ENCODE measurements at places on chromosomes 4 and X.

DNA sequence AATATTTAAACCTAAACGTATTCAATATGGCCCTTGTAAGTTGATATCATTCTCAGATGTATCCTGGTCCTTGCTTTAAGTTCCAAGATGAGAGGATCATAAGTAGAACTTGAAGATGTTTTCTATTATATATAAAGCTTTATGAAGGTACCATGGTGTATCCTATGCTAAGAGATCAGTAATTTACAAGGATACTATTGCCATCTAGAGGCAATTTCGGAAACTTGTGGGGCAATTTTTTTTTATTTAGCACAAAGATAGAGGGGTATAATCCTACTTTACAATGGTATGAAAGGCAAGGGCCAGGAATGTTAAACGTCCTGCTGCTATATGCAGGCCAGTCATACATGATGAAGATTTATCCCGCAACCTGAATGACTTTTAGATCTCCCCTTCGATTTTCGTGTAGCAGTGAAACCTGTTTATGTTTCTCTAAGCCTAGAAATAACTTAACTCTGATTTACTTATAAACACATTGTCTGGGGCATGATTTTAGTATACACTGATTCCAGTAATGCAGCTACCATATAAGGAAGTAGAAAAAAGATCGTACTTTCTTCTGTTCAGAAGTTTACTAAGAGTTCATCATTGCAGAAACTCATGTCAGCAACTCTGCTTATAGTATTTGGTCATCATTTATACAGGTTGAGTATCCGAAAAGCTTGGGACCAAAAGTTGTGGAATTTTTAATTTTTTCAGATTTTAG, 2.6 kb downstream of the SLC25A31 start:
- no peak for DNase-seq

DNA sequence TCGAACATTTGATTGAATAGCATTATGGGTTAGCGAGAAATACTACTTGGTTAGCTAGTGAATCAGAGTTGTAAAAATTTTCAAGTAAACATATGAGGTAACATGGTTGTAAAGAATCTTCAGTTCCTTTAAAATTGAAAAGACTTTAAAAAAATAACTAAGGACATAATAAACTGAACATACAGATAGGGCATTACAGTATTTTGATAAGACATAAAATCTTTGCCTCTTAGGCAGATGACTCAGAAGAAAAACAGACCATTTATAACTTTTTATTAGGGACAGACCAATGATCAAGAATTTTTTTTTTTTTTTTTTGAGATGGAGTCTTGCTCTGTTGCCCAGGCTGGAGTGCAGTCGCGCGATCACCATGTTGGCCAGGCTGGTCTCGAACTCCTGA, 43.1 kb downstream of the PNMA5 start:
- DNase-seq = no peak

GRCh38 chrX:71669492-71669891, 2.1 kb downstream of the LOC101059915 start:
- DNase-seq = no peak

DNA sequence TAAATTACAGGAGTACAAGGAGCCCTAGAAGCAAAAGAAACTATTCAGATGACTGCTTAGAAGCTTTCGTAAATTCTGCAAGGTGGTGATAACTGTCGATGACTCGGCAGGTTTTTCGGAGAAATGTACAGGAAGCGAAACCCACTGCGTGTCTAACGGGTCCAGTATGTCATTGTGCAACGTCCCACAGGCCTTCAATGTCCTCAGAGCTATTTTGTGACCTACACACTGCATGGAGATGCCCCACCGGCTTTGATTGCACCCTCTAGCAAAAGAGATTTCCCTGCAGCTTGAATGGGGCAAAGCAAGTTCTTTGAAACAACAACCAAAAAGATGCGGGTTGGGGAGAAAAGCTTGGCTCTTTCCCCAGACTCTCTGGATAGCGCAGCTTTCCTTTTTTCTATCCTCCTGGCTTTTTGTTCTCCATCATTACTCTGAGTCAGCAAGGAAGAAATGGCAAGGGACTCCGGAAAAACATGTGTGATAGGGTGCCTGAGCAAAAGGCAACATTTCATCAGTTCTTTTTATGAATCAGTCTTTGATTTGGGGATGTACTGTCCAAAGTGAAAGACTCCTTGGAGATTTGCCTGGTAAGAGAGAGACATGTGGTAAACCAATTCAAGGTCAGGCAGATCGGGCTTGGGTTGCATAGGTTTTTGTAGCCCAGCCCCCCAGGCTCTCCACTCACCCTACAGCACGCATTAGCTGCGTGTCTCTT, 112.0 kb upstream of the TBL1X start:
- DNase-seq = peak; percentile 53

- peak; percentile 44 for DNase-seq
Measured at GRCh38 chrX:49754233-49754857, 58.6 kb upstream of the PAGE1 start.

DNA sequence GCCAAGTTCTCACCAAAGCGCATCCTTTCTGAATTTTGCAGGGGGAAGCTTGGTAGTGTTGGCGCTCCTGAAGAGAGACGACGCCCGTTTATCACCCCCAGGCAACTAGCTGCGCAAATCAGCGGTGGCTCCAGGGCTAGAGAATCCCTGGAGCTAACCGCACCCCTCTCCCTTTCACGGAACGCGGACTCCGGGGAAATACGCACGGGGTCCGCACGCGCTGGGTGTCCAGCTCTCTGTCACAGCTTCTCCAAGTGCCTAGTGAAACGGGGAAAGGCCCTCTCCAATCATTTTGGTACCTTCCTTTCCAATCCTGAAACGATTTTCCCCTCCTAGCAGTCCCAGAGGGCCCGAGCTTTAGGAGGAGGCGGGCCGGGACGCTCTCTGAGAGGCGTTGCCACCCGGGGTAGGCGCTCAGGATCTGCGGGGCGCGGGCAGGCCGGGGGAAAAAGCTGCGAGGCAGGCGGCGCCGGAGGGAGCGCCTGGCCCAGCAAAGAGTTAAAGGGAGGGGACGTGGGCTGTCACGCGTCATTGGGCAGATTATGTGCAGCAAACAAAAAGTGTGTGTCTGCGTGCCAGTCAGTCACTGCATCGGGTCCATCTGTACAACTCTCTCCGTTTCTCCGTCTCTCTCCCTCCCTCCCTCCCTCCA, at the start of gene PRDM8:
TSS of gene PRDM8 (plus strand) at position 582 of the 652 bp plus-strand sequence. CDS start 2,578 bp downstream, outside the sequence.
- DNase-seq = peak; percentile 40

DNA sequence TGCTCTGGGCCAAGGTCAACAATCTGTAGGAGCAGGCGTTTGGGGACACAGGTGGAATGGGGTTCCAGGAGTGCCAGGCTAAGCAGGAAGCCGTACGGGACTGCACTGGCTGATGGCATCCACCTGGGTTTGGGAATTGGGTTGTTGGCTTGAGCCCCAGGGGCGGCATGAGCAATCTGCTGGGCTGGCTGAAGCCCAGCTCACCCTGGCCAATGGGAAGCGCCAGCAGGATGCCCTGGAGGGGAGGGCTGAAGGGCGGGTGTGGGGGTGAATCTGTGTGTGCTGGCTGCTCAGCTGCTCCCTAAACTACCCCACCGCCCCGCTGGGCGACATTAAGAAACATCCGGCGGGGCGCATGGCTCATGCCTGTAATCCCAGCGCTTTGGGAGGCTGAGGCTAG, 8.9 kb upstream of the RGS12 start:
- no peak for DNase-seq

- no peak for DNase-seq
Measured at GRCh38 chr4:11898796-11899195, 470.1 kb upstream of the HS3ST1 start.

GRCh38 chr4:86759298-86759697, 89.9 kb downstream of the SLC10A6 start:
- DNase-seq = no peak

- DNase-seq = no peak
Measured at GRCh38 chr4:170716868-170717267, 627.1 kb upstream of the AADAT start.

GRCh38 chr4:65646136-65646535, 24.2 kb downstream of the EPHA5 start:
- no peak for DNase-seq

GRCh38 chrX:78029663-78030062, 60.2 kb upstream of the PGAM4 start:
- peak; percentile 22 for DNase-seq

DNA sequence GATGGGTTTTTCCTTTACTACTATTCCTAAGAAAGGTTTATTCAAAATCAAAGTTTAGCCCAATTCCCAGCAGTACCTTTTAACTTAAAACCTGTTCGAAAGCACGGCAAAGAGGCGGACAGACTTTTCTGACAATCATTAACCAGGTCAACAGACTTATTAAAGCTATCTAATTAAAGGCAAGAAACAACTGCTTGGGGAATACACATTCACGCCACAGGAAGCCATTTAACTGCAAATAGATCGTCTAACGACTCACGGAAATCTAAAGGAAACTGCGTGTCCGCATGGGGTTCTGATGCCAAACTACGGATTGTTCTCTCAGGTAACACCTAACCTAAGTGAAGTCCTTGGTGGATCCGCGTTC, 663 bp upstream of the USP53 start:
- DNase-seq = no peak

DNA sequence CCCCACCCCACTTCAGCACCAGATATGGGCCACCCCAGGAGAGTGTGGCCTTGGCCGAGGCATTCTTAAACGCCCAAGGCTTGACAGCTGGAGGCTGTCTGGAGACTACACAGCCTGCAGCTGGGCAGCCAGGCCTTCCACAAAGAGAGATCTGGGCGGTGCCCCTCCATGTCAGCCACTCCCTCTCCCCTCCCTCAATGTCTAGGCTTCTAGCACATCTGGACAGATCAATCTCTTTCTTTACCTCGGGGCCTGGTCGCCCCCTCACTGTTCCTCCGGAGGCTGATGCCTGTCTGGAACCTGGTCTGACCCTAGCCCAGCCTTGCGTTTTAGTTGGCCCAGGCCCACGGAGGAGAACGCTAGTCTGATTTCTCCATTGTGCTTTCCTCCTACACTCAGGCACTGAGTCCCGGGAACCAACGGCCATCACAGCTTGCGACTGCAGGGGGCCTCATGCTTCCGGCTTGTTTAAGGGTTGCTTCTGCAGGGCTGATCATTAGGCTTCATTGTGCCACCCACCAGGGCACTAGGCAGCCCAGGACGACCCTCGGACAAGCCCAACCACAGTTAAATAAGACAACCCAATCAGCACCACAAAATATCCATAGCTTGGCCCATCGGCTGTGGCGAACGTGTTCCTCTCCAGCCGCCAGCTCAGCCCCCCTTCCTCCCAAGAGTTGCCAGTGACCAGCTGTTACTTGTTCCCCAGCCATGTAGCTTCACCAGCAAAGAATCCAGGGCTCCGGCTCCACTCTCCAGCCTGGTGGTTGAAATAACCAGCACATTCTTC, 200.6 kb downstream of the BCOR start:
- DNase-seq = no peak

DNA sequence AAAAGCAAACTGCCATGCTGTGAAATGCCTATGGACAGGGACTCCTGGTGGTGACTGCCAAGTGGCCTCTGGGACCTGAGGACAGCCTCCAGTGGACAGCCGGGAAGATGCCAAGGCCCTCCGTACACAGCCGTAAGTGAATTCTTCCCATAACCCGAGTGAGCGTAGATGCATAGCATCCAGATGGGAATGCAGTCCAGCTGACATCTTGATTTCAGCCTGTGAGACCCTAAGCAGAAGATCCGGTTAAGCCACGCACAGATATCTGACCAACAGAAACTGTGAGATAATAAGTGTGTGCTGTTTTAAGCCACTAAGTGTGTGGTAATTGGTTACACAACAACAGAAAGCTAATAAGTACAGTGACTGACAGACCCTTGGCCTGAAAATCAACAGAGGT, 55.9 kb downstream of the TMEM156 start:
- no peak for DNase-seq
